ENCODE measurements at places on chromosomes 7 and 10.

DNA sequence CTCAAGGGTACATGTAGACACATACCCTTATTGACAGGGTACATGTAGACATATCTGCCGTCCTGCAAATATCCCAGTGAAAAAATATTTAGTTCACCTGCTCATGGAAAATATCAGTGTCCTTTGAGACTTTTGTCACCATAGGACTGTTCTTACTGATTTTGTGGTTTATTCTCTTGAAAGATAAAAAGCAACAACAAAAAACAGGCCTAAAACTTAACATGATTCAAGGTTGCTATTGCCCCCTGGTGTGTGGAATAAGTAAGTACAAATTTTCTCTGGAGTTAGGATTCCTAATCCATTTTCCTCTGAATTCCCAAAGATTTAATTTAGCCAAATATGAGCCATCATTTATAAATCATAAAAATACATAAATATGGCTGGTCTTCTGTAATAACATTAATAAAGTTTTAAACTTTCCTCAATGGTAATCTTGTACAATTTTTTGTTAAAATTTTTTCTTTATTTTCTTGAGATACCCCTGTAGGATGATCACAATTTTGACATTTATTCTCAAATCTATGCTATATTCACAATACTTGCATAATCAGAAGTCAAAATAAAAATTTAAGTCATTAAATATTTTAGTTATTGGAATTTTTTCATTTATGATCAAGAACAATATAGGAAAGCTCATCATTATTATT, 741.4 kb upstream of the POT1 start:
- DNase-seq = no peak

- no peak for DNase-seq
Observed at GRCh38 chr7:138125119-138125518, 48.9 kb downstream of the AKR1D1 start.

- no peak for DNase-seq
Observed at GRCh38 chr7:7421826-7422225, 113.8 kb downstream of the COL28A1 start.

DNA sequence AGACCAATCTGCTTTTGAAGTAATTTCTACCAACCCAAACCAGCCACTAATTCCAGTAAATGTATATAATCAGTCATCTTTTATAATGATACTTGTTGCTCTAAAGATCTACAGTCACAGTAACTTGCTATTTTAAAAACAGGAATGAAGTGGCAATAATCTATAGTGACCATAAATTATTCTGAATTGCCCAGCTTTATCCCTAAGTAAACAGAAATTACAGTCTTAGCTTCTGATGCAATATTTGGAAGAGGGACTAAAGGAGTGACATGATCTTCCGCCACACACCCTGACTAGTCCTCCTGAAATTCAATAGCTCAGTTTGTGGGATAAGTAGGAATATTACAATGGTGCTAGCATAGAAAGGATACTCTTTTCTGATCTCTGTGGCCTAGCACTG, 96.1 kb downstream of the ATE1 start:
- no peak for DNase-seq

- no peak for DNase-seq
Observed at GRCh38 chr10:57420881-57421280, 846.8 kb downstream of the IPMK start.

DNA sequence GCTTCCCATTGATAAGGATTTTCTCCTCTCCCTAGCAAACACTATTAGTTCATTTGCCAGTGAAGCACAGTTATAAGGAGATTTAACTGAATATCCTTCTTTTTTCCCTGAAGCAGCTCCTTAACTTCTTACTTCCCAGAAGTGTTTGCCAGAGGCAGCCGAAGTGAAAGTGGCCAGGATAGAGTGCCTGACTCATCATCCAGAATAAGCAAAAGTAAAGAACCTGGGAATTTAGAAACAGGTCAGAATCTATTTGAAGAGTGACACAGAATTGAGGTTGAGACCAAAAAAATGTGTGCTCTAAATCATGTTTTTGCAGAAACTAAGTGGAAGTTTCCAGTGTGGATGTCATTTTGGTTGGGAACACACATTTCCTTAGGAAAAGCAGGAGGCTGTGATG, 249.6 kb upstream of the VWC2 start:
- no peak for DNase-seq

DNA sequence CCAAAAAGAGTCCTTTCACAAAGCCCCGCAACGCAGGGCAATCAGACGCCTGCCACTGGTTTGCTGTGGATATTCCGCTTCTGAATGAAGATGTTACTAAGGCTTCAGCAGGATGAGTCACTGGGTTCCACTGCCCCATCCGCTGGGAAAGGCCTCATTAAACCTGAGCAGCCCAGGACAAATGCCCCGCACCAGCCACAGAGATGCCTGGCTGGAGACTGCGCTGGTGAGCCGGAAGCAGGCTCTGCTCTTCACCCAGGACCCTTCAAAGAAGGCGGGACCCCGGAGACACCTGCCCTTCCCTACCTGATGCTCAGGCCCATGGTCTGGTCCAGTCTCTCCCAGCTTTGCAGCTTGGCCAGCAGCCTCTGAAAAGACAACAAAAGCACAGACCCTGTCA, 19.8 kb downstream of the MAD1L1 start:
- DNase-seq = no peak

DNA sequence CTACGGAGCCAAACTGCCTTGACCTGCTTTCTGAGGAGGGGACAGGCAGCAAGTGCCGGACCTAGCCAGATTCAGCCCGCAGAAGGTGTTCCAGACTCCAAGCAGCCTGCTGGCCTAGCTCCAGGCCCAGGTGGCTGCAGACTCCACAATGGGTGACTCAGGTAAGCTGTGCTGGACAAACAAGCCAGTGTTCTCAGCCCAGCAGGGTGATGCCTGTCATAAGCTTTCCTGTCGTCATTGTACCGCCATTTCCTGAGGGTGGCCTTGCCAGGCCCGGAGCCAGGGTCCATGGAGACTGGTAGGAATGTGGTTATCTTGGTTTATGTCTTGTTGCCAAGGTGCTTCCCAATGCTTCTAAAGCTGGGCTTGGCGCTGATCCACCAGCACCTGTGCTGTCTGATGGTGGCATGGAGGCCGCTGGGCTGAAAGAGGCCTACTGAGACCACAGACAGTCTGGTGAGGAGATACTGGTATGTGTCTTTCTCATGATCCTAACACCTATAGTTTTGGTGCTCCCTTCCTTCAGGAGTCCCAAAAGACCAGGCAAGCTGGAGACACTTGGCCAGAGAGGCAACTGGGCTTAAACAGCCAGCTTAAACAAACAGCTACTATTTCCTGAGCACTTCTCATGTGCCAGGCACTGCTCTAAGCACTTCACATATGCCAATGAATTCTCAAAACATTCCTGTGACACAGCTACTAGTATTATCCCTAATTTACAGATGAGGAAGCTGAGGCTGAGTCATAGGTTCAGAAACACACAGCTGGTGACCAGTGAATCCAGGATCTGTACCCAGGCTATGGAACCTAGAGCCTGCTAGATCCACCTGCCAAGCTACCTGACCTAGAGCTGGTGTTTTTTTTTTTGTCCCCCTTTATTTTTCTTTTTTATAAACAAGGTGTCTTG, 42.0 kb downstream of the ZC3HC1 start:
- DNase-seq = no peak

GRCh38 chr7:80014511-80014910, 120.1 kb upstream of the GNAI1 start:
- no peak for DNase-seq

GRCh38 chr7:98066934-98067507, 39.6 kb upstream of the LMTK2 start:
- DNase-seq = no peak

DNA sequence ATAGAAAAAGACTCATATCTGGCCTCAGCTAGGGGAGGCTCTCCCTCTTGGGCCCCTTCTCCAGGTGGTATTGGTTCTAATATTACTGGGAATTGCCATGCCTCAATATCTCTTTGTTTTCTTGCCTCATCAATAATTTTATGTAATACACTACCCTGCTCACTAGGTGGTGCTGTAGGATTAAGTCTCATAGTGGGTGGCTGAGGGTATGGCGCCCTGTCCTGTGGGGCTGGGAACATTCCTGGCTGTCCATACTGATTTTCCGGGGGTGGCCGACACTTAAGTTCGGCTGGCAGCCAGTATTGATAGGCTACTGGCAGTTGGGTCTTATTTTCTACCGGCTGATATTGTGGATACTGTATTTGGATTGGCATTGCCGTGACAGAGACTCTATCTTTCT, 9.0 kb upstream of the TAS2R3 start:
- no peak for DNase-seq

DNA sequence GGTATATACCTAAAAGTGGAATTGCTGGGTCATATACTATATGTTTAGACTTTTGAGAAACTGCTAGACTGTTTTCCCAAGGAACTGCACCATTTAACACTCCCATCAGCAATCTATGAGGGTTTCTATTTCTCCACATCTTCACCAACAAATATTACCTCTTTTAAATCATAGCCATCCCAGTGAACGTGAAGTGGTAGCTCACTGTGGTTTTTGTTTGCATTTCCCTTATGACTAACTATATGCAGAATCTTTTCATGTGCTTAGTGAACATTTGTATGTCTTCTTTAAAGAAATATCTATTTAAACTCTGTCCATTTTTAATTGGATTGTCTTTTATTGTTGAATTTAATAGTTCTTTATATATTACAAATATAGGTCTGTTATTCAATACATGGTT, 115.8 kb upstream of the SEC61G start:
- DNase-seq = no peak

DNA sequence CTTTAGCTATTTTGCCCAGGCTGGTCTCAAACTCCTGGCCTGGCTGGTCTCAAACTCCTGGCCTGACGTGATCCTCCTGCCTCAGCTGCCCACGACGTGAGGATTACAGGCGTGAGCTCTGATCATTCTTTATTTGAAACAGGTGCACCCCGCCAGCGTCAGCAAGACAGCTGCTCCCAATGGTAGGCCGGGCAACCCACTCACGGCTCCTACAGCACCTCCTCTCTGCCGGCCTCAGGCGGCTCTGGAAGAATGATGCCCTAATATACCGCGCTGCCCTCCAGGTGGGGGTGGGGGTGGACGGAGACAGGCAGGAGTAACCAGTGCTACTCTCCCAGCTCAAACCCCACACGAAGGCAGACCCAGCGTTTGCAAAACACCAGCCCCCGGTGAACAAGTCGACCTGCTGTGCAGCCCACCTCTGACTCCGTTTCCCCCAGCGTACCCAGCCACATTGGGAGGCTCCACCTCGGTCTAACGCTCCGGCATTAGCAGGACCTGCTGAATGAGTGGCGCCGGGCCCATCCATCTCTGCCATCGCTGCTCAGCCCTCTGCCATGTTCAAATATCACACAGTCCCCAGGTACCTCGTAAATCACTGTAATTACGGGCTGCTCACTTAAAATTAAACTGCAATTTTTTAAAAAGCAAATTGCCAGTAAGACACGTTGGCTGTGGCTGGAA, 148.6 kb downstream of the ELFN1 start:
- no peak for DNase-seq
